ENCODE measurements at places on chromosomes 6 and 20.

DNA sequence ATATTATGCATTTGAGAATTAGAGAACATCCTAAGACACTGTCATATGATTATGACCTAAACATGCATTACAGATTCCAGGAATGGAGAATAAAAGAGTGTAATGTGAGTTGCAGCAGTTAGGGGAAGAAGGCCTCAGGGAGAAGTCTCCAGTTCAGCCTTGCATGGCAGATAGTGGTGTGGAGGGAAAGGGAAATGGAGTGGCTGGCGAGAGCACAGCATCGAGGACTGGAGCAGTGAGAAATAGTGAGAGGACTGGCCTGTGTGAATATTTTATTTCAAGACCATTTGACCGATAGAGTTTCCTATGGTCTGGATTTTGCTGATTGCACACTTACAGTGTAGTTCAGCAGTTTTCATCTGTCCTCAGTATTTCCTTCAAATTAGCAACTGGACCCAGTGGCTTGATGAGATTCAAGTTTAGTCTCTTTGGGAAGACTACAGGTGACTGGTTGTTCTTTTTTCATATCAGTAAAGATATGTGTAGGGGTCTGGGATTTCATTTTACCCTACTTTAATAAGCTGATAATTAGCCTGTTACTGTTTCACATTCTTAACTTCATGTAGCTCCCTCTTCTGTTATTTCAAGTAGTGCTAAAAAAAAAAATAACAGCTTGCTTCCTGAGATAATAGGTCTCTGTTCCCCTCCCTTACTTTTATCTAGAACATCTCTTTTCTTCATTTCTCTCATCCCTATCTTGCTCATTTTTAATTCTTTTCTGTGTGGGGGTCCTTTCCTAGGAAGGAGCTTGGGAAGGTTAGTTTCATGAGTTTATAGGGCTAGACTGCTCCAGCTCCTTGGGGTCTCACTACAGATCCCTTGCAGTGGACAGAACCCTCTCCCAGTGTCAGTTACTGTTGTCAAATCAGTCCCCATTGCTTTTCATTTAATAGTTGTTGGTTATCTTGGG, 27.9 kb downstream of the BLTP3A start:
- DNase-seq = no peak

GRCh38 chr20:59945175-59945574, 5.0 kb downstream of the FAM217B start:
- DNase-seq = no peak

GRCh38 chr20:14444106-14444505, 106.7 kb upstream of the FLRT3 start:
- no peak for DNase-seq

DNA sequence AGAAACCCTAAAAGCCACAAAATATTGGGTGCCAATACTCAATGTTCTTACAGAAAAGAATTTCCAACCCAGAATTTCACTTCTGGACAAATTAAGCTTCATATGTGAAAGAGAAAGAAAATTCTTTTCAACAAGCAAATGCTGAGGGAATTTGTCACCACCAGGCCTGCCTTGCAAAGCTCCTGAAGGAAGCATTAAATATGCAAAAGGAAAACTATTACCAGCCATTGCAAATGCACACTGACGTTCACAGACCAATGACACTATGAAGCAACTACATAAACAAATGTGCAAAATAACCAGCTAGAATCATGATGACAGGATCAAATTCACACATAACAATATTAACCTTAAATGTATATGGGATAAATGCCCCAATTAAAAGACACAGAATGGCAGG, 187.9 kb upstream of the BTBD3 start:
- no peak for DNase-seq

DNA sequence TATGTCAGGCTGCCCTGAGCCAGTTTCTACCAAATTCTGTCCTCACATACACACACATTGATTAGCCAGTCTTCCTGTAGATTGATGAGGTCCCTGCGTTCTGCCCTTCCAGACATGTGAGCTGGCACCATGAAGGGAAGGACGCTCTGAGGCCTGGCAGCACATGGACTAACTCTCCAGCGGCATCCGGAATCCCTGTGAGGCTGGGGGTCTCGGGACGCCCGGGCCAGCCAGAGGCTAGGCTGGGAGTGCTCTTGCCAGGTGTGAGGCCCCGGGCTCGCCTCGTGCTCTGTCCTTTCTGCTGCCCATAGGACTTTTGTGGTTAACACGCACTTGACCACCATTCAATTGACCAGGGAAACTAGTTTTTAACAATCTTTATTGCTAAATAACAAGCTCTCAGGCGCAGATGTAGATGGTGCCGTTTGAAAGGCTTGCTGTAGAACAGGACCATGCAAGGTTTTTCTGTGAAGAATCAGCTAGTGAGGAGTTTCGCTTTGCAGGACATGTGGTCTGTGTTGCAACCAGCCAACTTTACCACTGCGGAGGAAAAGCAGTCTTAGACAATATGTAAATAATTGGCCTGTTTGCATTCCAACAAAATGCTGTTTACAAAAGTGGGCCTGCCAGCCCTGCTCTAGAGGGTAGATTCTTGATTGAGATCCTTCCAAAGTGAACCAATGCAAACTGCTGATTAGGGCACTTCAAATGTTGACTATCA, 29.3 kb downstream of the FOXF2 start:
- no peak for DNase-seq

- no peak for DNase-seq
Measured at GRCh38 chr6:118761645-118762044, 110.3 kb upstream of the CEP85L start.

DNA sequence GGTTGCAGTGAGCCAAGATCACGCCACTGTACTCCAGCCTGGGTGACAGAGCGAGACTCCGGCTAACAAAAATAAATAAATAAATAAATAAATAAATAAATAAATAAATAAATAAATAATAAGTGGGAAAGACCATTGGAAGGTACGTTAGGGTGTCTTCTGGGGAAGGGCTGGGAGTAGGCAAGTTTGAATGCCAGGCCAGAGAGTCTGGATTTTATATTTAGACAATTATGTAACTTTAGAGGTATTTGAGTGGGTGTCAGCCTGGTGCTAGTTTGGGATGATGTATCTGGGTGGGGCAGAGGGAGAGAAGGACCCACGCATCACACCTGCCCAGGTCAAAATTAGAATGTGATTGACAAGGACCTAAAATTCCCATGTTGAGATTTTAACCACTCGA, 108.5 kb upstream of the PRND start:
- DNase-seq = no peak

- DNase-seq = no peak
Measured at GRCh38 chr20:58883241-58883691, 30.8 kb downstream of the GNAS start.

GRCh38 chr6:45681860-45682511, 304.3 kb upstream of the SUPT3H start:
- no peak for DNase-seq

GRCh38 chr6:28953039-28953584, 29.3 kb upstream of the TRIM27 start:
- peak; percentile 42 for DNase-seq

DNA sequence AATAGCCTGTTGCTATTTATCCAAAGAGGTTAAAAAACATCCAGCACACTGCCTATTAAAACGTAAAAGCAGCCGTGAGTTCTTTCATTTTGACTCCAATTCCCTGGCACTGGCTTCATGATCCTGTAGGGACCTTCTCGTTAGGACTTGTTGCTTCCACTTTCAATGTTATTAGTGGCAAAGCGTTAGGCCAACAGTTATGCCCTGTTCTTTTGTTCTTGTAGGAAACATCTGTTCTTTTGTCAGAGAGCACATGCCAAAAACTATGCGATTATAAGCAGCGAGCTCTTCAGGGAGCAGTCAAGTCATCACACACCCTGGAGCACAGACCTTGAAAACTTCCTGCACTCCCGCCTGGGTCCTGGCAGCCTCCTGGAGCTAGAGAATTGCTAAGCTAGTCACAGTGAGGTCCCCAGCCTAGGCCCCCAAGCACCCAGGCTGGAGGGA, 609.5 kb upstream of the ARID1B start:
- DNase-seq = peak; percentile 5

DNA sequence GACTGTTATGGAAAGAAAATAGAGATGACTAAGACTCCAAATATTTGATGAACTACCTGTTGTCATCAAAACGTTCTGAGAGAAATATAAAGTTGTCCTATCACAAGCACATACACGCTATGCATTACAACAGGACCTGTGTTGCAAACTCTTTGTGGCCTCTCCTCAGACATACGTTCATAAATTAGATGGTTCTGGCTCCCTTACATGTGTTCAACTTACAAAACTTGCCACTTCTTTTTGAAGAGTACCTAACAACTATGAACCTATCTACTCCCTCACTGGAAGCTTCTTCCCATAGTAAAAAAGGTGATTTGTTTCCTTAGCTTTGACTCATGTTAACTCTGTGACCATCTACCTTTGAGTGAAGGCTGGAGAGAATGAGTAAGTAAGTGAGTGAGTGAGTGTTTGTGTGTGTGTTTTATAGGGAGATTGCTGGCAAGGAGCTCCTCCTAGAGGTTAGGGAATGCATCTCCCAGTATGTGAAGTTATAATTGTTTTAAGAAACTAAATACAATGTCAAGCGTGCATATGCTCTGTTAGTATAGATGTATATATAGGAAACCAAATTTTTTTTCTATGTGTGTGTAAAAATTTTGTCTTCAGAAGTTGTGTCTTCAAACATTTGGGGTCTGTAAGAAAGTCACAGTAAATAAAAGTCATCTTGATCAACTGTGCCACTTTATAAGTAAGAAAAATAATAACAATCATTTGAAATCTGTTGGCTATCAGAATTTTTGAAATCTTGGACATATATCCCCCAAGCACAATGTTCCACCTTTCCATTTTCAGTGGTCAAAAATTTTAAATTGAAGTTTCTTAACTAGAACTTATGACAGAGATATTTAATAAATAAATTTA, 1211.1 kb upstream of the GJE1 start:
- peak; percentile 7 for DNase-seq

DNA sequence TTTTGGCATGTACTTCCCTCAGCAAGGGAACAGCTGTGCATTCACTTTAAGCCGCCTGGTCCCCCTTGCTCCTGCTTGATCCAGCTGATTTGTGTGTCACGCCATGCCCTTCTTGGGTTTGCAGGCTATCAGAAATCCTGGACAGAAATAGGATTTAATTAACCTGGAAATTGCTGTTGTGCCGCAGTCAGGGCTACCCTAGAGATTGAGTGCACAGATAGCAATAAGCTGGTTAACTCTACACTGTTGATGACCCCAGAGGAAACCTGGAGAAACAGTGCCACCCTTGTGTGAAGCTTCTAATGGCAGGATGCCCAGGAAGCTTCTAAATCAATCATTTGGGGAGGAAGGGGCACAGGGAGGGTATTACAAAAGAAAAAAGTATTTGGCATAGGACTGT, 199.0 kb downstream of the JARID2 start:
- no peak for DNase-seq

DNA sequence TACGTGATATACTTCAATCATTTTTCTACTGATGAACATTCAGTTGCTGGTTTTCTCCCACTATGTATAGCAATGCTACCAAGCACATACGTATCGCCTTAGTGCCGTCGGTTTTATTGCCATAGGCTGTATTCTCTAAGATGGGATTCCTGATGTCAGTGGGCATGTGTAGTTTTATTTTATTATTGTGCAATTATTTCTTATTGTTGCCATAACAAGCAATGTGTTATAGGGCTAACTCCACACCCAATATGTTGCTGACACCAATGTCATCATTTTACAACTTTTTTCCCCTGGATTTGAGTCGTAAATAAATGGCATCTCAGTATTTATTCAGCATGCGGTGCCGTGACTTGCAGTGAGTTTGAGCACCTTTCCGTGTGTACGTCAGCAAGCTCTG, 10.8 kb upstream of the DACT2 start:
- no peak for DNase-seq

- DNase-seq = no peak
Measured at GRCh38 chr6:29500594-29500993, 12.8 kb upstream of the MAS1L start.

DNA sequence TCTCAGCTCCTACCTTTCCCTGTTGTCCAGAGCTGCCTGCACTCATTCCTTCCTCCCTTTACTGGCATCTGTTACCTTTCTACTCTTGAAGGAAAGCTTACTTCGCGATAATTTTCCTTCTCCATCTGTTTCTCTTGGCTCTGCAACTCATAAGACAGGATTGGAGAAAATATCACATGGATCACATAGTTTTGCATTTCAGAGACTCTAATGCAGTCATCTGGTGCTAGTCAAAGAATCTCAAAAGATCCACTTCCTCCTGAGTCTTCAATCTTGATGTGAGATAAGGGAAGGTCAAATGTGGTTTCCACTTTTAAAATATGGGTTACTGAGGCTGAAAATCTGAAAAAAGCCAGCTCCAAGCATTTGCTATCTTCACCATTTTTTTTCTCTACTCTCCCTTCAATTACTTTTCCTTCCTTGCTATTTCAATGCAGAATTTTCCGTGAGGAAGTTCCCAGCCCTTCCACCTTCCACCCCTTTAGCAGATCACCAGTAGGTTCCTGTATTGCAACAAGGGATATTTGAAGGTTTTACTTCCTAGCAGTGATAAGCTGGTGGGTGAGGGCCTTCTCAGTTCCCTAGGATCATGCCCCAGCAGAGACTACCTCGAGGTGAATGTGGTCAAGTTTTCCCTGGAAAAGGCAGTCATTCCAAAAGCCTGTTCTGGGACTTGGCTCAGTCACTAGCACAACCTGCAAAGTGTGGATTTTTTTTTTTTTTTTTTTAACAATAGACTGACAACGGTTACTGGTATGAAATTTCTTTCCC, 62.8 kb upstream of the LRRC1 start:
- no peak for DNase-seq

DNA sequence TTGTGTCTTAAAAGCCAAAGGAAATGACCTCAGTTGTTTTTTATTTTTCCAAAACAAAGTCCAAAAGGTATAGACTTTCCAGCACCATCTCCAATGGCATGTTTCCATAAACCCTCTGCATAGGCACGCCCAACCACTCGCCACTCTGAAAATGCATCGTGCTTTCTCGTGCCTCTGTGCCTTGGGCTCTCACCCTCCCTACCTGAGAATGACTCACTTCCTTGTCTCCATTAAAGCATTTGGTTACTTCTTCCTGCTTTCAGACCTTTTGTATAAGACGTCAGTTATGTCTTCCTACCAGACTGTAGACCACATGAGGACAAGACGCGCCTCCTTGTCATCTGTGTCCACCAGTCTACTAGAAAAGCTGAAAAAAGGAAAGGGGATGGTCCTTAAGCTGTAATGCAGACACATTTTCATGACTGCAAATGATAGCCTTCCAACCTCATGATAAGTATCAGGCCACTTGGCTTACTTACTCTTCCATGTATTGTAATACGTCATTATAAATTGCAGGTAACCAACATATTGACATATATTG, 61.2 kb upstream of the CDYL start:
- no peak for DNase-seq

- no peak for DNase-seq
Measured at GRCh38 chr20:32168184-32168910, 39.2 kb downstream of the PLAGL2 start.

DNA sequence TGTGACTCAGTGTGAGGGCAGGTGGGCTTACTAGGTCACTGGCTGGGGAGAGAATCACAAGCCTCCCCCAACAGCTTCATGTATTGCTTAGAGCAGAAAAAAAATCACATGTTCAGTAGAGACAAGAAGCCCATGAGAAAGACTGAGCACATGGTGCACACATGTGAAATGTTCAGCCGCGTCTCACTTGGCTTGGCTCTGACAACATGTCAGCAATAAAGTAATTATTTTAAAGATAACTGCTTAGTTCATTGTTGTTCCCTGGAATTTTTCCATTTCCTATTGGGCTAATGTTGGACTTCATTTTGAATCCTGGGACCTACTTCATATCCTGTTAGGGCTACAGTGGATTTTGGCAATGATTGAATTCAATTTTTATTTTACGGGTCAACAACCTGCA, 222.6 kb downstream of the C6orf118 start:
- no peak for DNase-seq

GRCh38 chr20:725491-725890, 42.8 kb downstream of the SLC52A3 start:
- DNase-seq = no peak

All from NCI-H2171 (cell line).